CD8-positive, alpha-beta memory T cell (primary cell): ENCODE measurements at places on chromosomes 11 and 22. TPM values are rescaled to one million over a fixed set of nuclear protein-coding genes. Genes with fewer than 3 reads are reported as not detected.
A peak's percentile ranks its signal among the peaks of the same experiment; 100 is the strongest.

- DNase-seq = no peak
Observed at GRCh38 chr22:39178206-39179111, 26.0 kb upstream of the CBX7 start.

DNA sequence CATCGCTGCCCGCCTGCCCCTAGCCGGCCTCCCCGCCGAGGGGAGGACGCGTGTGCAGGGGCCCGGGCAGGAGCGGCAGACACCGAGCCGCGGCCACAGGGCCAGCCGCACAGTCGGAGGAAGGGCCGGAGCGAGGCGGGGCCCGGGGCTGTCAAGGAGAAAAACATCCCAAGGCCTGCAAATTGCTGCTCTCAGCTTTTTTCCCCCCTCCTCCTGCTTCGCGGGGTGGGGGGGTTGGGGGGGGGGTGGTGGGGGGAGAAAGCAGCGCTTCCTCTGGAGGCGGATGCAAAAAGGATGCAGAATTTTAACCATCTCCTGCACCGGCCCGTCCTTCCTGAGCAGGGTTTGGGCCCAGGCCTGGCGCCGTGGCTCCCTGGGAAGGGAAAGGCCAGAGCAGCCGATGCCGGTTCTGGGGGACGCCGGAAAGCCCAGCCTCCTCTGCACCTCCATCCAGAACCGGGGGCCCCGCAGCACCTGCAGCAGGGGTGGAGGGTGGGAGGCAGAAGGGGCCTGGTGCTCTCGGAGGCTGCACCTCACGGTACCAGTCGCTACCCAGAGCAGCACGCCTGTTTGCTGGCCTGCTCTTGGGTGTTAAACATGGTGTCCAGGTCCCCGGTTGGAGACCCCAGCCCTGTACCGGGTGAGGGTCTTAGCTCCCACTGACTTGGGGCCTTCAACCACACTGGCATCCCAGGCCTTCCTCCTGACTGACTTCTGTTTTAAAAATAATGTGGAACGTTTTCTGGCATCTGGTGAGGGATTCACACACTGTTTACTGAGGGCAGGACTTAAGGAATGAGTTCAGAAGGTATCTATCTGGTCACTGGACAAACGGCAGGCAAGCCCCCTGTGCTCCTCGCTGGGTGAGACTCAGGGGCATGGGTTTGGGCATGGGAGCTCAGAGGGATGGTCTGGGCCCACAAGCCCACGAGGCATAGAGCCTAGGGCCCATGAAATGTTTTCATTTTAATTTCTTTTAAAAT lies 77.4 kb upstream of the WNT7B start:
- no peak for DNase-seq

GRCh38 chr11:64152841-64153691 lies 12.8 kb downstream of the MACROD1 start:
- peak; percentile 72 for DNase-seq

DNA sequence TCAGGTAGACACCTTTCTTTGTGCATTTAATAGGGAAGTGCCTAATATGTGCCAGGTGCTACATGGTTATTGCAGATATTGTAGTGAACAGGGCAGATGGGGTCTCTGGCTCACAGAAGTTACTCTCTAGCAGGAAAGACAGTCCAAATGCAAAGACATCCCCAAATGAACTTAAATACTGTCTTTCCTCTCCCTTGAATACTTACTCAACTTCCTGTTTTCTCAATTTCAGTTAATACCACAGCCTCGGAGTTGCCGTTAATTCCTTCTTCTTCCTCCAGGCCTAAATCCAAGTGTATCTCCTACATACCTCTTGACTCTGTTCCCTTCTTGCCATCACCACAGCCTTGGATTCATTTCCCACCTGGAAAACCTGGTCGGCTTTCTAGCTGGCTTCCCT lies 134.3 kb upstream of the SESN3 start:
- no peak for DNase-seq

DNA sequence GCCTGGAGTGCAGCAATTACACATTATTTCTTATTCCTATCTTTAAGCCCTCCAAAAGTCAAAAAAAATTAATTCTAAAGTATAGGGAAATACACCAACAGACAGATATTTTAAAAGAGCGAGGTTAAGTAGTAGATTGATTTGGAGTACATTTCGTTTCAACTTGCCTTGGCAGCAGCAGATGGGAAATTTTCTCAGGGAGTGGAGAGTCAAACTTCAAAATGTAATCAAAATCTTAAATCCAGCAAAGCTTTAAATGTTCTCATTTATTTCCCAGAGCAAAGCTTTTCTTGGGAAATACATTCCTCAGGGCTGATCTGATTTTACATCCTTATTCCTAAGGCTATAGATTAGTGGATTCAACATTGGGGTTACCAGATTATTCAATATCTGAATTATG lies 21.9 kb upstream of the VWA5A start:
- no peak for DNase-seq

DNA sequence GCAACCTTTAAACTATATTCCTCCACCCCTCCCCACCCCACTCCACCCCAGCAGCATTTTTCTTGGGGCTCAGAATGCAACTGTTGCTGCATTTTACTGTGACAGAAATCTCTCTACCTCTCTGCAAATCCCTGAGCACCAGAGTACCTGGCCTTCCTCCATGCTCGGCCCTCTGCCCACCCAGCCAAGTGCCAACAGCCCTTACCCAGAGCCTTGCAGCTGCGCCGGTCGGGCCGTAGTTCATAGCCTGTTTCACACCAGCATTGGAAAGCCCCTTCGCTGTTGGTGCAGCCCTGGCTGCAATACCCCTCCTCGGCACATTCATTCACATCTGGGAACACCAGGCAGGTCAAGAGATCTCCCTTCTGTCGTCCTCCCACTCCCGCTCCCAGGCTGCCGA lies 23.4 kb downstream of the LRP4 start:
- no peak for DNase-seq

DNA sequence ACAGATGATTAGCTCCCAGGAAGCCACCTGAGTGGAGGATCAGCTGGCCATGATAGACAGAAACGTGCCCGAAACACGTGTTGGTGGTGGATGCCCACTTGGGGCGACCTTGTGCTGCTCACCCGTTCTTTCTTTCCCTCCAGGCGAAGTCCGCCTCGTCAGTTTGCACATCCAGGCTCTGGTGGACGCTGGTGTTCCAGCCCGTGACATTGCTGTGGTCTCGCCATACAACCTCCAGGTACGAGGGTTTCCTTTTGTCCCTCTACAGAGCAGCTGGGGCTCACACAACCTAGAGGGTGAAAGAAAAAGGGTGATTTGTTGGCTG lies 30.6 kb downstream of the IGHMBP2 start:
- no peak for DNase-seq

GRCh38 chr11:35583843-35584242 lies 34.4 kb upstream of the FJX1 start:
- no peak for DNase-seq

DNA sequence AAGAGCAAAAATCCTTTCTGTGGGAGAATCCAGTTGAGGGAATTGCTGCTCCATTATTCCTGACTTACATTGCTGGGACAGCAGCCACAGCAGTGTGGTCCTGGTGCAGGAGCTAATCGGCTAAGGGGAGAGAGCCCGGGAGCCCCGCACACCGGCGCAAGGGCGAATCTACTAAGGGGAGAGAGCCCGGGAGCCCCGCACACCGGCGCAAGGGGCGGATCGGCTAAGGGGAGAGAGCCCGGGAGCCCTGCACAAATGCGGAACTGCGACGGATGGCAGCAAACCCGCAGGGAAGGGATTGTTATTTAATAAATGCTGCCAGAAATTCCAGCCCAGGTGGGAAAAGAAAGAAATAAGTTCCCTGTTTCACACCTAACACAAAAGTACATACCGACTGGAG lies 43.5 kb downstream of the TPCN2 start:
- DNase-seq = no peak

- no peak for DNase-seq
Observed at GRCh38 chr11:123258877-123259276, 63.8 kb upstream of the CLMP start.

GRCh38 chr11:61542024-61542461 lies 33.5 kb downstream of the LRRC10B start:
- no peak for DNase-seq

GRIA4 gene
- total RNA-seq = not detected

KRTAP5-2 gene
- total RNA-seq = not detected

TLCD5 gene
- total RNA-seq = 1.5 TPM

MS4A2 gene
- total RNA-seq = not detected

KREMEN1 gene
- total RNA-seq = 0.28 TPM

RAB38 gene
- 3.1 TPM for total RNA-seq

OR52E8 gene
- not detected for total RNA-seq

PHETA2 gene
- 3.1 TPM for total RNA-seq
